ENCODE measurements at places on chromosomes 12 and 14.

DNA sequence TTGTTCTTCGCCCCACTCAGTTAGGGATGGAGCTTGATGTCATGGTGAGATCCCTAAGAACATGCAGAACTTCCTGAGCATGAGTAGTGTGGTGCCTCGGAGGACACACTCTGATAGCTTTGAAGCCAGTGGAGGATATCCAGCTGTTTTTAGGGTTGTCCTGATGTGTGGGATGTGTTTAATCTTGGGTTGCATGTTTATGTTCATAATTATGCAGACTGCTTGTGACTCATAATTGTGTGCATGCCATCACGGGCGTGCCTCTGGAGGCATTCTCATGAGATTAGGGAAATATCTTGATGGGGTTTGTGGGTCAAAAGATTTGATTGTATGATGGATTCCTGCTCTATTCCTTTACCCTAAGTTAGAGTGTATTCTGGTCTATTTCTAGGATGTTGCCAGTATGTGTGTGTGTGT, 267.4 kb upstream of the PELI2 start:
- DNase-seq: no peak

DNA sequence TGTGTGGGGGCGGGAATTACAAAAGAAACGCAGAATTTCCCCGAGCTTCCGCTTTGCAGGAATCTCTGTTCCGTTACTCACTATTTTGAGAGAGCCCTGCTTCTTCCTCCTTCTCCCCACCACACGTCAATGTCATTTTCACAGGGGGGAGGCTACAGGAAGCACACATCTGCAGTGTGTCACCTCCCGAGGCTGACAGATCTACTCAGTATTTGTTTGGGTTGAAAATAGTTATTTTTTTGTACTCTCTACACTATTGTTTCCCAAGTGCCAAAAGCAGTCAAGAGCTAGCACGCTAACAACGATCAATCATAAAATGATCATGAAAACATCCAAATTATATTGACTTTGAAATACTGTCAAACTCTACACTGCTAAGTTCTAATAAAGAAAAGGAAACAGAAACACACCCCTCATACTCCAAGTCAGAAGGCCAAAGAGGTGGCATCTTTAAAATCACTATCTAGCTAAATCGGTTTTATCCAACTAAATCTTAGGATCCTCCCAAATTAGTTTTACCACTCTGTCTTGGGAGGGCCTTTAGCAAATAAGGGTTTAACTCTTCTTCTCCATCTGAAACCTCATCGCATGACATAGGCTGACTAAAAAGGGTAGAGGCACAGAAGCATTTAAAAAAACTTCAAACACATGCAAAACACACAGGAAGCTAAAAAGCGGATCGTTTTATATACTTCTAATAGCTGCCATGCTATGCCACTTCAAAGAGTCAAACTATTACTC, 51.8 kb downstream of the FOXN3 start:
- DNase-seq: no peak

DNA sequence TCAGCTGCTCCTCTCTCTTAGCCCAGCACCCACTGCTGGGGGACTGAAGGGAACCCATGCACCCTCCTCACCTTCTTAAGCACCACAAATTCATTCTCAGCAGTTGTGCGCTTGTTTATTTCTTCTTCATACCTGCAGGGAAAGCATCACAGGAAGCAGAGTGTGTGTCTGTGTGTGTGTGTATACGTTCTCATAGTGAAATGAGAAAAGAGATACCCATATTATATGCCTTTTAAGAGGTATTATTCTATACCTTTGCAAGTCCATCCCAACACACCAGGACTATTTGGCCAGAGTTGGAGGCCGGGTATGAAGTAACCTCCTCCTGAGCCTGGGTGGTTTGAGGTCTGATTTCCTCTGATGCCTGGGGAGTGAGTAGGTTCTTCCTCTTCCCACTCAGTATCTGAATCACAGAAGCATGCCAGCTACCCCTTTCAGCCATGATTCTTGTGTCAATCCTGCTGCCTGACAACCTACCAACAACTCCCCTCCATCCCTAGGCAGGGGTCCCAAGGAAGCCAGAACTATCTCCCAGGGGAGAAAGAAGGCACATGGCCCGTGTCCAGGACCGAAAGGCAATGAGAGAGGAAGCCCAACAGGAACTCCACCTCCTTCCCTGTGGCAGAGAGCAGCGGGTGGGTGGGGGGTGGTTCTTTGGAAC, 3.0 kb downstream of the KRT73 start:
- DNase-seq: no peak

- DNase-seq: no peak
These were observed 197.2 kb upstream of the PLEKHG7 start for GRCh38 chr12:92505254-92506231.

DNA sequence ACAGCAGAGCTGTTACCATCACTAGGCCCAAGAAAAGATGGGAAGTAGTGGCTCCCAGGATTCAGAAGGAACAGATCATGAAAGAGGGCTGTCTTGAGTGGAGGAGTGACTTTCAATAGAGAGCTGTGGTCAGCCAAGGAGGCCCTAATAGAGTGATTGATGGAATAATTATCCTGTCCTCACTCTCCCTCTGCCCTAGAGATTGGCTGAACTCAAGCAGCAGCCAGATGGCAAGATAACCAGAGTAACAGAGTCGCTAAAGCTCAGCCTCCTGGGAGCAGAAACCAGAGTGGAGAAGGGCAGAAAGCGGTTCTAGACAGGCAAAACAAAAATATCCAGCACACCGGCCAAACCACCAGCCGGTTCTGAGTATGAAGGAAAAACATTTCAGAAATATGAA, 23.1 kb downstream of the GMFB start:
- DNase-seq: no peak

DNA sequence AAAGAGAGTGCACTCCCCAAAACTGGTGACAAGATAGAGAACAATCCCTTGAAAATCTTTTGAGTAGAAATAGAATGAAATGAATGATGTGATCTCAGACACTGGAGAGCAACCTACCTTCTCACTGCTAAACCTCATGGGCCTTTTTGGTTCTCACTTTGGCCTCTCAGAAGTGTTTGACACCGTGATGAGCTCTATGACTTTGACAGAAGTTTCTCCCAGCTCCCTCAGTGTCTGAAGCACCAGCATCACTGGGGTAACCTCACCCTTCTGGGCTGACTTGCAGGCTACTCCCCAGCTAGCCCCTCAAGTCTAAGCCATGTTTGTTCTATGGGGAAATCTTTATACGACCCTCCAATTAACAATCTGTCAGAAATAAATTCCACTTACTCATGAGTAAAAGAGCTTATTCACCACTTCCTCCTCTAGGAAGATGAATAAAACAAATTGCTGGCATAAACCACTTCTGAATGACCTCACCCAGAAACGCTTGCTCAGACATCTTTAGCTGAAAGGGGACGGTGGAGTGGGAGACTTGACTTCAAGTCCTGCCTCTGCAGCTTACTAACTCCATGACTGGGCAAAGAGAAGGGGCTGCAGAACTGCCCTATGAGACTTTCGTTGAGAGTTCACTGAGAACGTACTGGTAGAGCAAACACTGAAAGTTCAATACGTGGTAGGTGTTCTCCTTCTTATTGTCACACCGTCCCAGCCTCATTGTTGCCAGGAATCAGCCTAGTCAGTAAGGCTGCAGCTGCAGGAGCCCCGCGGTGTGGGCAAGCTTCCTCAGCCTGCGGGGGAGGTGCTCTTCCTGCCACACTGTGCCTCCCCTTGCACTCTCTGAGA, 46.5 kb downstream of the ST8SIA1 start:
- DNase-seq: no peak

DNA sequence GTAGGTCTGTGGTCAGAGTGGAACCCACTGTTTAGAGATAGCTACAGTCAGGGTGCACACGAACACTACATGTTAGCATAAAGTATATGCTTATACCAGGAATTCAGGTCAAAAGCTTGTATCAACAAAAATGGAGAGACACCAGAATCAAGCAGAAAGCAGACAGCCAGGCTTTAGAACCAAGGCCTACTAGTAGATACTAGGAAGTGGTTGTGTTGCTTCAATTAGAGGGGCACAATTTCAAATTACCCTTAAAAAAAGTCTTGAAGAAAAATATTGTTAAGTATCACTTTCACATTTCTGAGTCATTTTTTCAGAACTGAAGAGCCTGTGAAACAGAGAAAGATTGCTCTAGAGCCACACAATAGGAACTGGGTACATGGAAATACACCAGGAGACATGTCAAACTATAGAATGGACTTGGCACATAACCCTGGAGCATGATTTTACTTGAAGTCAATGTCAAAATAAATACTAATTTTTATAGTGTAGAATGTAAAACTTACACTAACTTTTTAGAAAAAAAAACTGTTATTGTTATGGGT, 41.6 kb downstream of the LRRC9 start:
- DNase-seq: no peak

DNA sequence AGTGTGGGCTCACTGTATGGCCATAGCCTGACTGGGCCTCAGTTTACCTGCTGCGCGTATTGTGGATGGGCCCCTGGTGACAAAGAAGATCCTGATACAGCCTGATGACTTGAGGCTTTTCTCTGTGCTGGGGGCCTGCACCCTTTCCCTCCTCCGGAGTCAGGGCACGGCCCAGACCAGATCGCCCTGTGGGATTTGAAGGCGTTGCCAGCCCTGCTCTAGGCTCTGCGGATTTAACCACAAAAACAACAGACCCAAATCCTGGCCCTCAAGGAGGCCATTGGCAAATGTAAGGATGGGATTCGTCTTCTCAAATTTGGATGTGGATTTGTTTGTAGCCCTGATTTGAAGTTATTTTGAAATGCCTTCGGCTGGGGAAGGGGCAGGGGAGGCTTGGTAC, 195.8 kb downstream of the TSPAN9 start:
- DNase-seq: no peak

DNA sequence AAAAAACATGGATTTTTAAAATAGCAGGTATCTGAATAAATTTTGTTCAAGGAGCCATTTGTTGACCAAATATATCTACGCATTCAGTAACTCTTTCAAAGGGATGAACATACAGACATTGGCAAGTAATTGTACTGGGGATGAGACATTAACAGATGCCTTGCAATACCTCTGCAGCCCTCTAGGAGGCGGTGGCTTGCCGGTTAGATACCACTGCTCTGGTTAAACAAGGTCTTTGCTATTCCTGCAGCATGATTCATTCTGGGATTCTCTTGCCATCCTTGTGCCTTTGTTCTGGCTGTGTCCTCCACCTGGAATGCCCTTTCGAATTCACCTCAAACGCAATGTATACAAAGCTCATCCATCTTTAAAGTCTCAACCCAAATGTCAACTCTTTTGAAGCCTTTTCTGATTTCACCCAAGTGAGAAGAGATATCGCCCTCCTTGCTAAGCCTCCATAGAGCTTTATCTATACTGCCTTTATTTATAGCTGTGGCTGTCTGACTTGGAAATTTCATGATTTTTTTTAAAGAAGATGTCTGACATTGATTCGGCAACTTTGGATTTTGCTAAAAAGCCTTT, 131.0 kb upstream of the SRRM4 start:
- DNase-seq: no peak

GRCh38 chr12:49882248-49882850, 21.4 kb downstream of the FAIM2 start:
- DNase-seq: no peak

- no peak for DNase-seq
These were observed 22.8 kb downstream of the COX8C start for GRCh38 chr14:93369713-93370266.

- no peak for DNase-seq
These were observed 15.3 kb upstream of the BCL7A start for GRCh38 chr12:122006186-122006926.

DNA sequence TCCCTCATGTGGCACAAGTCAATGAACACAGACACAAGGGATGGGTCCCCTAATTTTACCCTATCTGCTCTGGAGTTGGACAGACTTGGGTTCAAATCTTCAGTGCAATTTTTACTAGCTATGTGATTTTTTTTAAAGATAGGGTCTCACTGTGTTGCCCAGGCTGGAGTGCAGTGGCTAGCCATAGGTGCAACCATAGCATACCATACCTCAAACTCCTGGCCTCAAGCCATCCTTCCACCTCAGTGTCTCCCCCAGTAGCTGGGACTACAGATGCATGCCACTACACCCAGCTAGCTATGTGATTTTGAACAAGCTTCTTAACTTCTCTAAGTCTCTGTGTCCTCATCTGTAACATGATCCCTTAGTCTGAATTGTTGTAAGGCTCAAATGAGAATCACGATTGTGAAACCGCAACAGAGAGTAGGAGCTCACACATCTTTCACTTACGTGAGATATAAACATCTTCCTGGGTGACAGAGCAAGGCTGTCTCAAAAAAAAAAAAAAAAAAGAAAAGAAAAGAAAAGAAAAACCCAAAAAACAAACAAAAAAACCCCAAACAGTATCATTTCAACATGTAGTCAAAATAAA, 4.7 kb downstream of the CALCOCO1 start:
- DNase-seq: no peak

DNA sequence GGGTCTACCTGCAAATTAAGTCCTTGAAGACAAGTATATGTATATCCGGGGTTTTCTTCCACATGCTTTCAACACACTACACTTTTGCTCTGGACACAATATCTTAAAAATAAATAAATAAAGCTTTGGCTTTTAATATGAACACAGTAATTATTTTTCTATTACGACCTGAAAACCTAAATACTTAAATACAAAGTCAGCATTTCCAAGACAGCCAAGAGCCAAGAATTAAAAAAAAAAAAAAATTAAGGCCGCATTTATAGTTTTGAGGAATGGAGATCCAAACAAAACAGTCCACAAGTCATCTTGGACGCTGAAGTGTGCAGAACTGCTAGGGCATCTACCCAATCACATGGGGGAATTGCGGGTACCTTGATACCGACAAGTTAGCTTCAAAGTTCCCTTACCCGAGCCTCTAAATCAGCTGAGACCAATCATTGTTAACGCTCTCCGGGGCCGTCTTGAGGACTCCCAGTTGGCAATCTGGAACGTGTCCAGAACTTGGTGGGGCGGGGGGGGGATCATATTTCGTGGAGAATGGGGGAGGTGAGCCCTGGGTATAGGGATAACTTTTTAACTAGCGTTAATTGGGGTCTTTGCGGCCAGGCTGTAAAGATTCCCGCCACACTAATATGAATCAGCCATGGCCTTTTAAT, 731 bp upstream of the PCNX4 start:
- no peak for DNase-seq

DNA sequence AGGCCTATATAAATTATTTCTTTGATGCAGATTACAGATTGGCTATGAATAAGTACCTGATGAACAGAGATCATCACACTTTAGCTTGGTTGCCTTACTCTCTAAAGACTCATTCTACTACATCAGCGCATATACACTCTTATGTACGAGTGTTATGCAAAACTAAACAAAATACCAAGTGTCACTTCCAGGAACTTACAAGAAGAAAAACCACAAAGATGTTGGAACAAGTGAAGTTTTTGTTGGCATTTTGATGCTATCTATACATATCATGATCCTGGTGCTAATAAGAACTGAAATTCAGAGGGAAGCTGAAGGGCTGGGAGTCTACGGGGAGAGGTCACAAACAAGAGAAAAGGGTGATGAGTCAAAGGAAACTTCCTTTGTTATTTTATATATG, 47.9 kb upstream of the CERS5 start:
- no peak for DNase-seq

GRCh38 chr12:13197032-13197431, 506 bp downstream of the EMP1 start:
- DNase-seq: no peak

DNA sequence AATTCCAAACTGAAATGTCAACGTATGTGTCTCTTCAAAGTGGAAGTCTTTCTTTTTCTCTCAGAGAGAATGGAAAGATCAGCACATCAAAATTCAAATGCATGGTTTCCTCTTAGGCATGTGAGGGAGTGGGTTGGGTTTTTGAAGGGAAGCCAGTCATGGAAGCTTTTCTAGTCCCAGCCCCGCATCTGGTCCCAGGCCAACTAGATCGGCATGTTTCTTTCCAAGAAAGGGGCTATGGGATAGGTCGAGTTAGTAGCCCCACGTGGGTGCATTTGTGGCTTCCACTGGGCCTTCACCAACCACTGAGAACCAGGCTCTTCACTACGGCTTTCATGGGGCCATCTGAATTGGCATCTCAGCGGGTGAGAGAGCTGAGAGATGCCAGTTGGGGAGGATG, 6.6 kb downstream of the C1S start:
- no peak for DNase-seq
